Hematopoietic multipotent progenitor cell treated with erythropoietin and hydrocortisone succinate and interleukin-3 and kit ligand, for 4 days (in vitro differentiated cells): ENCODE measurements at places on chromosomes 4 and X.

GRCh38 chr4:84878546-84878945 lies 87.9 kb downstream of the WDFY3 start:
- DNase-seq = no peak

DNA sequence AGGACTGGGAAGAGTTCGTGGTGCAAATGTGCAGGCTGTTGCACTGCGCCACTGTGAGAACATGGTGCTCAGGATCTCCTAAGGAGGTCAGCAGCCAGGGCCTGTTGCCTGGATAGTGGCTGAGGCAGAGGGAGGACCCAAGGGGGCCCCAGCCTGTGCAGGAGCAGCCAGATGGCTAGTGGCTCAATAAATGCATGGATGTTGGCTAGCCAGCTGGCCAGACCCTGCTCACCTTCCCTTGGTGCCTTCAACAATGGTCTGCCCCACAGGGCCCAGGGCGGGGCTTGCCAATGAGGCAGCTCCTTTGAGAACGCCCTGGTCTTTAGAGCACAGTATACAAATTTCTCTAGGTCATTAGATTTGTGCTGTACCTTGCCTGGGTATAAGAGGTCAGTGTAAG lies 67.4 kb downstream of the TNIP2 start:
- DNase-seq = no peak

DNA sequence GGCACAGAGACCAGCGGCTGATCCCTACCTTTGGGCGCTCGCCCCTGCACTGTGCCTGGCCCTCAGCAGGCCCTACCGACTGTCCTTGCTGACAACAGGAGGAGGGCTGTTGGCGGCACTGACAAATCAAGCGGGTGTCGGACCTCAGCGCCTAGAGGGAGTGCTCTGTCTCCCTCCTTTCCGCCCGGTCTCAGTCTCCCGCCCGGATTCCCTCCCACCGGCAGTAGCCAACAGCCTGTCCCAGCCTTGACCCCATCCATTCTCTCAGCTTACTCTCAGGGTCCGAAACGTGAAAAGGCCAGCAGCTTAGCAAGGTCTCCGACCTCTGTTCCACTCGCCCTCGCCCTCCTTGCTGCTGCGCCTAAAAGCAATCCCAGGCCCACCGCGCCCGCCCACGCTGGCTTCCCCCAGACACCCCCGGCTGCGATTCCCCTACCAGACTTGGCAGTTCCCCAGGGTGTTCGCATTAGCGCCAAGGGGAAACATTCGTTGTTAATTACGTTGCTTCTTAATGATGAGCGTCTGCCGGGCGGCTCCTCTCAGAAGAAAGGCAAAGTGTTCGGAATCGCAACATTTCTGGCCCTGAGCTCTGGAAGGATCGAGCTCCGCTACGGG lies 96.2 kb downstream of the SOWAHB start:
- DNase-seq = no peak

- peak; percentile 57 for DNase-seq
These were observed 105.4 kb downstream of the ANXA3 start for GRCh38 chr4:78656968-78657445.

- DNase-seq = no peak
These were observed 3.0 kb upstream of the SHOX start for GRCh38 chrX:627510-627981.

DNA sequence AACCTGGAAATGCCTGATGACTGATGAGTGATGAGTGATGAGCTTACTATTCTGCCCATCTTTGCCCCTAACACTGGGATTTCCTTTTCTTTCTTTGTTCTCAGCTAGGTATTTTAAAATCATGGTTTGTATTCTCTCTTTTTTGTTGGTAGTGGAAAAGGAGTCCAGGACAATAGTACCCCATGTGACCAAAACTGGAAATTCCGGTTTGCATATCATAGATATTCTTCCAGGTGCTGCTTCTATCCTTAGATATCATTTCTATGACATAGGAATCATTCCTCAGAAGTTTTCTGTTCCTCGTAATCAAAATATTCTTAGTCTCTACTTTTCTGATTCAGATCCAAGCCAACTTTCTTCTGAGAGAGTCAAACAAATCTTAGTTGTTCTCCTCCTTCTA lies 320.5 kb upstream of the TET2 start:
- DNase-seq = no peak

GRCh38 chr4:159042868-159043267 lies 60.0 kb upstream of the RAPGEF2 start:
- DNase-seq = no peak

GRCh38 chr4:80138551-80139538 lies 58.5 kb upstream of the PRDM8 start:
- peak; percentile 75 for DNase-seq

- DNase-seq = no peak
These were observed 420.3 kb downstream of the FAT4 start for GRCh38 chr4:125735102-125735501.

DNA sequence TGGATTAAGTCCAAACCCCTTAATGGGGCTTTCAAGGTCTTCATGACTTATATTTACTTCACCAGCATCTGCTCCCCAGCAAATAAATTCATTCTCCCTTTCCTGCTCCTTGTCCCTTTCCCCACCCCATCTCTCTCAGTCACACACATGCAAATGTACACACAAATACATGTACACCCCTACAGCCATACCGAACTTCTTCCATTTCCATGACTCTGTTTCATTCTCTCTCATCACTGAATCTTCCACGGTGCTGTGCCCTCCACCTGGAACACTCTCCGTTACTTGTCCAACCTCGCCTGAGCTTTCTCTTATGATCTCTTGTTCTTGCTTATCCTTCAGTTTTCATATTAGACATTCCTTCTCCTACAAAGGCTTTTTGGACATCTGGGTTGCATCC lies 22.0 kb upstream of the RPA4 start:
- DNase-seq = no peak

GRCh38 chr4:82076809-82077208 lies 297.0 kb downstream of the HNRNPD start:
- DNase-seq = no peak

- DNase-seq = peak; percentile 54
These were observed 136.2 kb downstream of the TBC1D19 start for GRCh38 chr4:26719954-26720552.

GRCh38 chrX:137195296-137195695 lies 161.5 kb upstream of the GPR101 start:
- no peak for DNase-seq

DNA sequence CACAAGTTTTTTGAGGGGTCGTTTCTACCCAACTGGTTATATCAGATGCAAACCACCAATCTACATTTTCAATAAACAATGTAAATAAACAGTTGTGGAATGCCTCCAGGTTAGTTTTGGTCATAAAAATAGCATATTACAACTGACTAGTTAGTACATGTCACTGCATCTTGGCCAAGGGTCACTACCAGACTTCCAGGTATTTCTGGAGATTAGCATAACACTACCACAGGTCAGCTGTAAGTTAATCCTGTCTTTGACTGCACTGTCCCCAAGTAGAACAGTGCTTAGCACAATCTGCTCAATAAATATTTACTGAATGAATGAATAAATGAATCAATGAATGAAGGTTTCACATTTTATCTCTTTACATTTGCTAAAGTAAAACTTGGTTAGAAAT lies 64.4 kb downstream of the TBC1D19 start:
- DNase-seq = no peak

DNA sequence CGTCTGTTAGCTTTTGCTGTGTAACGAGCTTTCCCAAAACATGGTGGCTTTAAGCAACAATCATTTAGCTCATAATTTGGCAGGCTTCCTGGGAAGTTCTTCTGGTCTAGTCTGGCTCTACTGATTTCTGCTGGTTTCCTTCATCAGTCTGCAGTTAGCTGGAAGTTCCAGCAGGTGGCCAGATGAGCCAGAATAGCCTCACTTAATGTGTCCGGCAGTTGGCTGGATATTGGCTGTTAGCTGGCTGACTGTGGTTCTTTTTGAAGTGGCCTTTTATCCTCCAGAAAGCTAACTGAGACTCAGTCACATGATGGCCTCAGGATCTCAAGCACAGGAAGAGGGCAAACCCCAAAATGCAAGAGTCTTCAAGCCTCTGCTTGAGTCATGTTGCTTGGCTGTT lies 34.9 kb downstream of the FTHL17 start:
- peak; percentile 65 for DNase-seq

DNA sequence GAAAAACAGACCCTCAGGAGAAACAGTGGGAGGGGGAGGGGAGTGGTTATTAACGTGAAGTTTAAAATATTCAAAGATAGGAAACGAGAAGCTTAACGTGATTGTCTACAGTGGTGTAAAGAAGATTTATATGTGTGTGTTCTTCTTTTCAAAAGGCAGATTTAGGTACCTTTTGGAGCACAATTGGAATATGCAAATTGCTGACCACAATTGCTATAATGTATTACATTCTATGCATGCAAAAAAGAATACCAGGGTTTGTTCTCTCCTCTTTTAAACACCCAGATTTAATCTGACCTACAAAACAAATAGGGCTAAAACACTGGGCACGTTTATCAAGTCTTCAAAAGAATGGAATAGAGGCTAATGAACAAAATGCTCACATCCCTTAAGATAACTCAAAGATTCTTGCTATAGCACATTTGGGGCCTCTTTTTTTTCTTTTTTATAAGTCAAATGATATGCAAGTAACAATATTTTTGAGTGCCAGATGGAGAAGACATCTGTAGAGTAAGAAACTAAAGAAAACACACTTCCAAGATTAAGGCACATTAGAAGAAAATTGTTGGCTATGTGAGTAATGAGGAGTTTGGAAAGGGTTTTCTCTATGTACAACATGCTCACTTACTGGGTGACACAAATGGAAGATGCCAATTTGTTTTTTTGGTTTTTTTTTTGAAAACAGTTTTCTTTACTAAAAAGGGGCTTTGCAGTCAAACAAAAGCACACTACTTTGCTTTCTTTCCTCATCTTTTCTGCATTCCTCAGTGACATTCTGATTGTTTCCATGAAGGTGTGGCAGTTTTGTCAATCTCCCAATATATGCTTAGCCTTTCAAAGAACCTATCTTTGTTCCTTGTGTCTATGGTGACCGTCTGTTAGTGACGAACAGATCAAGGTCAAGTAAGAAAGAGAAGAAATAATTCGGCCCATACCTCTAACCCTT lies 240.3 kb downstream of the PALLD start:
- no peak for DNase-seq

GRCh38 chr4:138645289-138645688 lies 370.3 kb upstream of the NOCT start:
- no peak for DNase-seq

GRCh38 chrX:129980540-129981199 lies 1.8 kb upstream of the BCORL1 start:
- DNase-seq = peak; percentile 61

- DNase-seq = no peak
These were observed 8.0 kb downstream of the REELD1 start for GRCh38 chr4:146222313-146222712.

GRCh38 chr4:135553213-135553612 lies 1351.6 kb upstream of the PABPC4L start:
- DNase-seq = no peak

DNA sequence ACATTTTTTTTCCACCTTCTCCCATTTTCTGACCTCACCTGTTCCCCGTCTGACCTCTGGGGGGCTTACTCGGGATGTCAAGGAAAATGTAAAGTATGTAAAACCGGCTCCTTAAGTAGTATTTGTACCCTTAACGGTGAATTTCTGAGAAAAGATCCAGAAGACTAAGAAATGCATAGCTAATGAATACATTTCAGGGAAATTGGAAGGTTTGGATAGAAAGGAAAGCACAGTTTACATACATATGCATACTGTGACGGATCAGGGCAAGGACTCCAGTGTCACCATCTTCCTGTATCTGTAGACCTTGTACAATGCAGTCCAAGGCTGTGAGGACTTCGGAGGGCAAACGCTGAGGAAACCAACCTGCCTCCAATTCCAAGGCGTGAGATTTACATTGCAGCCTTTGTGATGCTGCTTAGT lies 2185.9 kb upstream of the TENM3 start:
- peak; percentile 14 for DNase-seq

DNA sequence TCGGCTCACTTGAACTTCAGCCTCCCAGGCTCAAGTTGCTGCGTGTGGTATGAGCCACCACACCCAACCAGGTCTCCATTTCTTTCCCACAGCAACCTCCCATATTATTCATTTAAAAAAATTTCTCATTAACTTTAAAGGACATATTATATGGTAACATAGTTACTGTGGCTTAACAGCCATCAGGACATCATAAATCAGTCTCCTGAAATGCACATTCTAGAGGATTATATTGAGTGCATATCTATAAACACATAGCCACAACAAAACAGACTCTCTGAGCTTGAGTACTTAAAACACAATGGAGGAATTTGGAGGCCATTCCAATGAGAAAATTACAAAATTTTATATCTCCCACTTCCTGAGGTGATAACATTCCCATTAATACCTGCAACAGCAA lies 61.5 kb downstream of the CORIN start:
- no peak for DNase-seq

DNA sequence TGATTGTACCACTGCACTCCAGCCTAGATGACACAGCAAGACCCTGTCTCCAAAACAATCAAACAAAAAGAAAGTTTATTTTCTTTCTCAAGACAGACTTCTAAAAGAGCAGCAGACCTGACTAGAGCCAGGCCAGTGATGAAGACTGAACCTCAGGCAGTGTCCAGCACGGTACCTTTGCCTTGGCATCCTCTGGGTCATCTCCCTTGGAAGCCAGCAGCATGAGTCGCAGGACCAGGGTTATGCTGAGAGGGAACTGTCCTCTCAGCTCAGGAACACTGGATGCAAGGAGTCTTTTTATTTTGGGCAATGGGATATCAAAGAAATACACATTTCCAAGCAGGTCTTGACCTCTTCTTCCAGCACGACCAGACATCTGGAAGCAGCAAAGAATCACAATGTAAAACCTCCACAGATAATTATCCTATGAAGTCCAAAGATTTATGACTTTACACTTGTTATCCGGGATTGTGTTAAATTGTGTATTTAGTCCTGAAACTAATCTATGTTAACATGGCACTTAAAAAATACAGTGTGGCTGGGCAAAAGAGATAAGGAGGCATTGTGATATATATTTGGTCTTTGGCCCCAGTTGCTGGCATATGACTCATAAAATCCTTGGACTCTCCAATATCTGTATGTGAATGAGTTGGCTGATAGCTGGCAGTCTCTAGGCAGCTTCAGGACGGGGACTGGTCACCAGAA lies 66.0 kb upstream of the DDX60 start:
- DNase-seq = peak; percentile 89
